ENCODE measurements at places on chromosomes 4 and X.

- no peak for DNase-seq
These were observed 1471.8 kb downstream of the PCDH7 start for GRCh38 chr4:32191961-32192360.

DNA sequence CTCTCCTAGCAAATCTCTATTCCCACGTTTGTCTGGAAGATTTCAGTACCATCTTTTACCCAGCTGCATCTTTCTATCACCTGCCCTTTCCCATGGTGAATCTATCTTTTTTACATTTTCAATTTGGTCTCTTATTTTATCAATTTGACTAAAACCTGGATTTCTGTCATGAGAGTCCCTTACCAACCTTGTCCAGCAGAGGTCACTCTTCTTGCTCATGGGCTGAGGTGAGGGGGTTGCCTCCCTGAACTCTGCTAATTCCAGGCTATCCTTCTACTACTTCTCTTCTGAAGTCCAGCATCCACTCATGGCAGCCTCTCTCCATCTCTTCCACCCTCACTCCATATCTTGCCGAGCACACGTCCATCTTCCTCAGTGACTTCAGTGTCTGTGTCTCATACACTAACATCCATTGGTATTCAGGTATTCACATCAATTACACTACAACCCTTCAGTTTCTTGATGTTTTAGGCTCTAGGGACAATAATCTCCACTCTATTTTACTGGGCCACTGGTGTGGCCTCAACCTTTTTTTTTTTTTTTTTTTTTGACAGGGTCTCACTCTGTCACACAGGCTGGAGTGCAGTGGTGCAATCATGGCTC, 17.8 kb upstream of the ZNF827 start:
- no peak for DNase-seq

DNA sequence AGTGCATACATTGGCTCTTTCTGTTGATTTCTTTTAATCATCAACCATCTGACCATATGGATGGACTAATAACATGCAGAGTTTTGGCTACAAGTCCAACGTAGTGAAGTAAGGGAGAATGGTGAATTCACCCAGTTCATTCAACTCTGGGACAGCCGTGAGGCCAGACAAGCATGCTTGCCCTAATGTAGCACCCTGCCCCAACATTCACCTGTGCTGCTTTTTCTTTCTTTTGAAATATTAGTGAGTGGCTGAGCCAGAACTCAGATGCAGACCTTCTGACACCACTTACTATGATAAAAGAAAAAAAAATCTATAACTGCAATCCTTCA, 17.5 kb downstream of the ARSJ start:
- no peak for DNase-seq

DNA sequence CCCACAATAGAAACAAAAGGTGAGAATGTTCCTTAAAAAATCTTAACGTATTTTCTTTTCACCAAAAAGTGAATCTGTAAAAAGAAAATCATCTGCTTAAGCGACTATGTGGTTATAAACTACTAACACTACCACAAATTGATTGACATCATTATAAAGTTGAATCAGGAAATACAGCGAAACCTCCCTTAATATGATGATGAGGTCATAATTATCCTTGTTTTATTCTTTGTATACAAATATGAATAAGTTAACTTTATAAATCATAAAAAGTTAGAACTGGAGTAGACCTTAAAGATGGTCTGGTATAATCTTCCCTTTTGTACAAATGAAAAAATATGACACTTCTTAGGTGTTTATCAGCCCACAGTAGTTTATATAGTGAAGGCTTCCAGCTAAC, 35.6 kb downstream of the NFKB1 start:
- no peak for DNase-seq

DNA sequence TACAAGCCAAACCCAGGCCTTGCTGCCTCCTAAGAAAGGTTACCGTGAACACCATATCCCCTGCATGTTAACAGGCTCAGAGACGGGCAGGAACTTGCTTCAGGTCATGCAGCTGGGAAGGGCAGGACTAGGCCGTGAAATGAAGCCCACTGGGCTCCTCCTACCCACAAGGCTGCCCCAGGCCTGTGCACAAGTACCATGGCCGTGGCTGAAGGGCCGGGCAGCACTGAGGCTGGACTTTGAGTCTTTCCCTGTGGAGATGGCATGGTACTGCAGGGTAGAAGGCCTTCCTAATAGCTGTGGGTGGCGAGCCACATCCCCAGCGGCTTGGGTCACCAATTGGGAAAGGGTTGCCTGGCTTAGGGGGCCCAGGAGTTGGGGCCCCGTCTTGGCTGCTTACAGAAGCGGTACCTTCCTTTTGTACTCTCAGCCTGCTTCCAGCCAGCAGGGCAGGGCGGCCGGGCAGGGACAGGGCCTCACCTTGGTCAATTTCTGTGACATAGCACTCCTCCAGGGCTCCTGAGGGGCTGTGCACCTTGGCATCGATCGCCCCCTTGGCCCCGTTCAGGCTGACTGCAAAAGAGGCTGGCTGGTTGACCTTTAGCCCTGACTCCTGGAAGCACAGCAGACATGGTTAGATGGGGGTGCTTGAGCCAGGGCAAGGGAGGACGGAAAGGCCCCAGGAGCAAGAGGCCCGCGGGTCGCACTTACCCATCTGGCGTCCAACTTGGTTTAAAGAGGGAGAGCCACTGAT, 23.8 kb downstream of the FLNA start:
- no peak for DNase-seq

GRCh38 chr4:7649741-7650531, 215.2 kb upstream of the PSAPL1 start:
- no peak for DNase-seq

DNA sequence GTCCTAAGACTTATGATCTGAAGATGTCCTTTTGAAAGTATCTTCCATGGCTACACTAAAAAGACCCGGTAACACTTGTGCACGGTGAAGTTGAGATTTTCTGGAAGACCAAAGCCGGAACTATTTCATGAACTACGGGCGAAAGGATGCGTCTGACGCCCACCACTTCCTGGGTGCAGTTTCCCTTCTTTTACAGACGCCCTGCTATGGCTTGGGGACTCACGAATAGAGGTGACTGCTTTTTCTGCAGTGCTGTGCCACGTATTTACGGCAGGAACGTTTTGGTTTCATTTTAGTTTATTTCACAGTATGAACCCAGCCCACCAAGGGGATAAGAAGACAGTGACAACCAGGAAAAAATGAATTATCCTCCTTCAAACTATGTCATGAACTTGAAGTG, 180.4 kb downstream of the AFAP1 start:
- DNase-seq: no peak

DNA sequence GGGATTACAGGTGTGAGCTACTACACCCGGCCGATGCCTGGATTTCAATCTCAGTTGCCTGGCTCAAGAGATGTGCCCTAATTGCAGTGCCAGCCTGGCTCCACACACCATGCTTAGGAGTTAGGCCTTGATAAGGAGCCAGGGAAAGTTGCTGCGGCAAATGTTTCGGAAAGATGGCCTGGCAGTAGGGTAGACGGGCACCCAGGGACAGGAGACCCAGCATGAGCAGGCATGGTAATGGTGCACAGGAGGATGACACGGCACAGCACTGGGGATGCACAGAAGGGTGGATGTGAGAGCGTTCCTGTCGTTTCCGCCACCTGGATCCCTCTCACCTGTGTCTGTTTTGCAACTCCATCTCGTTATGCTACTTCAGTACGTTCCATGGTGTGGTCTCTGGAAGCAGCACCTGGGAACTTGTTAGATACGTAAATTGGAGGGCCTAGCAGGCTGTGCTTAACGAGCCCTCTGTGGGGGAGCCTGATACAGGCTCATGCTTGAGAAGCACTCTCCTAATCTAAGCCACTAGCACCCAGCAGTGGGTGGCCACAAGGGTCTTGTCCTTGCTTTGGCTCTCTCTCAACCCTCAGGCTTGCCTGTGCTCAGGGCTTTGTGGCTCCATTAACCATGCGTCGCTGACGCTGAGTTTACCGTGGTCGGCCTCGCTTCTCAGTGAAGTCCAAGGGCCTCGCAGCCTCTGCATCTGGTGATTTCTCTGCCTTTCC, 20.3 kb downstream of the RNF4 start:
- no peak for DNase-seq

DNA sequence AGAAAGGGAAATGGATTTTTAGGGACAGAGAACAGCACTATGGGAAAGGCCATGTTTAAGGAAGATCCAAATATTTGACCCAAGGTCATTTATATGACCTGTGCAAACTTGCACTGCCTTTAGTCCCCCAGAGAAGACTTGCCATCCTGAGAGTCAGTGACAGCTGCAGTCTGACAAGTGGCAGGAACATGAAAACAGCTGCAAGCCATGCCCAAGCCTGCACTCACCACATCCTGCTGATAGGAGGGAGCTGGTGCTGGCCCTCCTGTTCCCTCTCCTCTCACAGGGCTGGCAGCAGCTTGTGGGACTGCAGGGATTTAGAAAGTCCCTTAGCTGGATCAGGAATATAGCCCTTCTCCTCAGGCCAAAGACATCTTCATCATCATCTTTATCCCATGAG, 187.7 kb downstream of the RAP1GDS1 start:
- DNase-seq: no peak

GRCh38 chr4:155887847-155888570, 15.5 kb upstream of the TDO2 start:
- DNase-seq: no peak

- no peak for DNase-seq
These were observed 5.6 kb upstream of the PCDH7 start for GRCh38 chr4:30714408-30715031.

- no peak for DNase-seq
These were observed 127.8 kb upstream of the NOCT start for GRCh38 chr4:138887741-138888140.

DNA sequence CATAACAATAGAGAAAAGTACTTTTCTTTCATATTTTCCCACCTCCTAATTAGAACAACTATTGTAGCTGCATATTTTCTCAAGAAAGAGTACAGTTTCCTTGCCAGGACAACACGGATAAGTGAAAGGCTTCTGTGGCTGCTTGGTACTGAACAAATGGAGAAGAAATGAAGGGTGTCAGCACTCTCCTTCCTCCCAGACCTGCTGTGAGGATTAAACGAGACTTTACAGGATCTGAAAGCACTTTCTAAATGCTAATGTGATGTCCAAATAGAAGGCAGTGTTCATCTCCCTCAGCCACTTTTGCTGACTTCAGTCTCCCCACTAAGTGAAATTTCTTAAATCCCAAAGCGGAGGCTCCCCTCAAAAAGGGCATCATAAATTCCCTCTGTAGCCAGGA, 13.9 kb downstream of the NIPAL1 start:
- DNase-seq: no peak

DNA sequence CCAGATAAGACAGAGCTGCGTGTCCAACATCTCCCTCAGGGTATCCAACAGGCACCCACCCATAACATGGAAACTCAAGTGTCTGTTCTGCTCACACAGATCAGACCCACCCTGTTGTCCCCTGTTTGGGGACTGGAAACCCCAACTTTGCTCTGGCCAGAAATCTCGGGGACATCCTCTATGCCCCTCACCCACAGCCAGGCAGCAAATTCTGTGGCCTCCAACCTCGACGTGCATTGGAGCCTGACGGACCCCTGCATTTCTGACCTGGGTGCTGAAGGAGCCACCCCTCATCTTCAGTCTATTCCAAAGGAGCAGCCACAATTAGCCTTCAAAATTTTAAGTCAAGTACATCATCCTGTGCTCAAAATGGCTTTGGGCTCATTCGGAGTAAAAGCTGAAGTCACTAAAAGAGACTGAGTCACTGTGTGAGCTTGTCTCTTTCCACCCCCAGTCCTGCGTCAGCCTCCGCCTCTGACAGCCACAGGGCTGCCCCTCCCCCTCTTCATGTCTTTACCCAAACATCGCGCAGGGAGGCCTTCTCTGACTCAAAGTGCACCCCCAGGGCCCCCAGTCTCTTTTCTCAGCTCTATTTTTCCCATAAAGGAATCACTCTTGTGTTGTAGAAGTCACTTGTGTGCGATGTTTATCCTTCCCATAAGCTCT, 24.4 kb upstream of the PDE6B start:
- DNase-seq: no peak

DNA sequence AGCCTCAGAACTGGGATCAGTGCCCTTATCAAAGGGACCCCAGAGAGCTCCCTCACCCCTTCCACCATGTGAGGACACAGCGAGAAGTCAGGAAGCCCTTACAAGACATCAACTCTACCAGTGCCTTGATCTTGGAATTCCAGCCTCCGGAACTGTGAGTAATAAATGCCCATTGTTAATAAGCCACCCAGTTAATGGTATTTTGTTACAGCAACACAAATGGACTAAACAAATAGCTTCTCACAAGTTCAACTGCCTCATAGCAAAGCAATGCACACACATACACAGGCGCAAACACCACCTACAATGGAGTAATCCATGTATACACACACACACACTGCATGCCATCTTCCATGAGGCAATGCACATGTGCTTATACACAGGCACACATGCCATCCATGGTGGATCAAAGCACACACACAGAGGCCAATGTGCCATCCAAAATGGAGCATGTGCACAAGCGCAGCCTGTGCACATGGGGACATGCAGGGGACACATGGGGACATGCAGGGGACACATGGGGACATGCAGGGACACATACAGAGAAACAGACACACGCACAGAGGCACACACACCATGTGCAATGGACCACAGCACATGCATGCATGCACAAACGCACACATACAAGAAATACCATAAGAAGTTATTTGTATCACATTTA, 137.6 kb upstream of the TBL1X start:
- DNase-seq: no peak

- no peak for DNase-seq
These were observed 9.2 kb downstream of the PWWP3B start for GRCh38 chrX:106177106-106177981.

GRCh38 chrX:134691453-134691852, 33.2 kb upstream of the PLAC1 start:
- DNase-seq: no peak

- no peak for DNase-seq
These were observed 125.7 kb downstream of the PALLD start for GRCh38 chr4:168622600-168622999.

DNA sequence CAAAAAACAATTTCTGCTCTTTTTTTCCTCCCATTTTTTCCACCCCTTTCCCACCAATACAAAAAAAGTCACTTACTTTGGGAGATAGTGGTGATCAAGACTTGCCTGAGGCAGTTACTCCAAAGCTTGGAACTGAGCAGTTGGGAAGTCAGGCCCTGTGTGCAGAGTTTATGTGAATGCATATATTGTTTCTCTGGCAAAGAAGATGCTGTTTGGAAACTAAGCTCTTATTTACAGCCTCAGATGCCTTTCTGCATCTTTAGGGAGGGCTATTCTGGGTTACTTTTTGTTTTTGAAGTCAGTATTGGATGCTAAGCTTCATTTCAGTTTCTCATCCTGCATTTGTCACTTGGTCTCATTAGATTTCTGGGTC, 136.3 kb downstream of the ZNF330 start:
- no peak for DNase-seq

DNA sequence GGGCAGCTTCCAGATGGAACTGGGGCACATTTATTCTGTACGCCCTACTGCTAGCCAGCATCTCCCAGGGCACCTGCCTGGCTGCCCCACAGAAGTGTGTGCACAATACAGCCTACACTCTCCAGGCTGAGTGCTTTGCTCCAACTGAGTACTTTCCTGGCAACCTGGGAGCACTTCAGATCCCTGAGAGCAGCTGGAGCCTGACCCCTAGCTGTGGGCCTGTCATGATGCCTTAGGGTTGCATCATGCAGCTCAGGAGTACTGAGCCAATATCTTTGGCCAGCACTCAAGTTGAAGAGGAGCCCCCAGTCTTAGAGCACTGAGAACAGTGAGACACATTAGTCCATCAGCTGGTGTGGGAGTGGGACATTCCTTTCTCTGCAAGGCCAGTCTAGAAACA, 321.9 kb downstream of the CFAP47 start:
- DNase-seq: no peak

- no peak for DNase-seq
These were observed 127.4 kb downstream of the FAM53A start for GRCh38 chr4:1556541-1557220.

Measured in left renal cortex interstitium (tissue), 4 donors.